T-helper 2 cell (primary cell): ENCODE measurements at places on chromosomes 13 and 19.

GRCh38 chr13:114268344-114269280 is 12.8 kb upstream of the UPF3A start:
- DNase-seq: no peak

- DNase-seq: no peak
Measured at GRCh38 chr19:45005787-45006186, 4.5 kb downstream of the RELB start.

- DNase-seq: no peak
Measured at GRCh38 chr13:39210961-39211534, 172.8 kb downstream of the NHLRC3 start.

DNA sequence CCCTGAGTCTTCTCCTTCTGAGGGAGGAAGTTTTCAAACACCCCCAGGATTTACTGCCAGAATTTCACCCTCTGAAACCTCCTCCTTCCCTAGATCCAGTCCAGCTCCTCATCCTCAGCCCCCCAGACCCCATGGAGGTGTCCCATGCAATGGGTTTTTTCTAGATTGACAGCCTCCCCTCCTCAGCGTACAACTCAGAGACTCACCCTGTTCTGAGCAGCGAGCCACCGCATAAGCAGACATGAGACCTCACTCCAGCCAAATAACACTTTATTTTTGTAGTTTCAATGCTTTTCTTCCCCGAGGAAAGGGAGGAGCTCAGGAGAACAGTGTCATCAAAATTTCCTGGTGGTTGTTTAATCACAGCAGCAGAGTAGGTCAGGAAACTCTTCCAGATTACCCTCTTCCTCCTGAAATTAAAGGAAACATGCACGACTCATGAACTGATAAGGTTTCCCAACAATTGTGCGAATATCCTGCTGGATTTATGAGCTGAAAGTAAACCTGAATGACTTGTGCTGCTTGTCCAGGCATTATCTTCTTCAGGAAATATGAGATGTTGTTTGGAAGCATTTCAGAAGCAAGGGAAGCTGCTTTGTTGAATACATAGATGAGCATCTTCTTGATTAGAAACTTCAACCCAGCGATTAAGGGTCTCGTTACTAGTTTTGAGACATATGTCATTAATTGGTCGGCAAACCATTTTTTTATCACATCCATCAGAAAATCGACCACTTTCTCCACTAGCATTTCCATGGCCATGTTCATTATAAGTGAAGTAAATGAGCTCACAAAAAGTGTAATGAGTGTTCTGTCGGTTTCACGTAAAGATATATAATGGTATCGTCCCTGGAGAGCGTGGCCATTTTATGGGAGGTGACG is 36.2 kb downstream of the ERICH4 start:
- DNase-seq: no peak

DNA sequence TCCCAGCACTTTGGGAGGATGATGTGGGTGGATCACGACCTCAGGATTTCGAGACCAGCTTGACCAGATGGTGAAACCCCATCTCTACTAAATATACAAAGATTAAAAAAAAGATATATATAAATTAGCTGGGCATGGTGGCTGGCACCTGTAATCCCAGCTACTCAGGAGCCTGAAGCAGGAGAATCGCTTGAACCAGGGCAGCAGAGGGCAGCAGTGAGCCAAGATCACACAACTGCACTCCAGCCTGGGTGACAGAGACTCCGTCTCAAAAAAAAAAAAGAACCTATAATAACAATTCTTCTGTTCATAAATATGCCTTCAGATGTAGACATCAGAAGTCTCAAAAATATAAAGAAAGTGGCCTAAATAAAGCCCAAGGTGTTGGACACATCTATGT is 7.6 kb downstream of the ZNF737 start:
- no peak for DNase-seq

DNA sequence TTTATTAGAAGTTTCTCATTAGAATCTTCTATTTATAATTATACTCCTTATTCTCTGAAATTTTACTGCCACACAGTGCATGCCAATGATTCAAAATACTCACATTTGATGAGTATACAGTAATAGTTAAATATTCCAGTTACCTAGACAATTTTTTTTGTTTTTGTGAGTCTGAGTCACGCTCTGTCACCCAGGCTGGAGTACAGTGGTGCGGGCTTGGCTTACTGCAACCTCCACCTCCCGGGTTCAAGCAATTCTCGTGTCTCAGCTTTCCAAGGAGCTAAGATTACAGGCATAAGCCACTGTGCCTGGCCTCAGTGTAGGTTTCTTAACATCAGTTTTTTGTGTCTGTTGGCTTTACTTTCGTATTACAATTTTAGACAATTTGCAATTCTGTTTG is 87.1 kb downstream of the ZNF486 start:
- DNase-seq: no peak
